ENCODE measurements at places on chromosomes 2 and 18.
A peak's percentile ranks its signal among the peaks of the same experiment; 100 is the strongest.

GRCh38 chr2:41234093-41234492 is 782.2 kb upstream of the SLC8A1 start:
- DNase-seq = no peak

GRCh38 chr18:2212598-2213205 is 358.6 kb downstream of the METTL4 start:
- DNase-seq = no peak

DNA sequence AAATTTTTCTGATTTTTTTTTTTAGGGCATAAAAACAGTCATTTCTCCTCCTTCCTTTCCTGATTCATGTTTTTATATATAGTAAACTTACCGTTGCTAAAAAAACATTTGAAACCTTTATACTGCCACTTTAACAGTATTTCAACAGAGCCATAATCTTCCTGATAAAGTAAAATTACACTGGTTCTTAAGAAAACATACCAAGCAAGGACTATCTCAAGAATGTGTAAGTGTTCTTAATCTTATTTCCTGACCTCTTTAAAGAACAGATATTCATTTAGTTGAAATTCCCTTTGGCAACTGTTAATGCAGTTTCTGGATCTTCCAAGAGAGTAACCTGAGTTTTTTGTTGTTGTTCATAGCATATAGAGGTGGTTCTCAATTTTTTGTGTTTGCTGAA is 26.6 kb upstream of the COLEC12 start:
- DNase-seq = no peak

DNA sequence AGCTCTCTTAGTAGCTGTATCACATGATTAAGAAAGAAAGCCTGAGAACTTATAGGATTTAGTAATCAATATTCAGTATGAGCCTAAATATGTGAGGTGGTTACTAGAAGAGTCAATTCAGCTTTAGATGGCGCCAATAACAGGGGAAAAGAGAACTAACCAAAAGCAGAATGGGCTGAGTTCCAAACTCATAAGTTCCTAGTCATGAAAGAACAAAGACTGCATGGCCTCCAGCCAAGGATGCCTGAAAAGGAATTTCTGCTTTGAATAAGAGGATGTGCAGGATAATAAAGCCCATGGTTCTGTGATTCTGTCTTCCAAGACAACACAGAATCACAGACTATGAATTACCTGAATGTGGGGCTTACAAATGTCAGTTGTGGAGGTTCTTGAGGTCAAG is 196.5 kb downstream of the SATB2 start:
- no peak for DNase-seq

DNA sequence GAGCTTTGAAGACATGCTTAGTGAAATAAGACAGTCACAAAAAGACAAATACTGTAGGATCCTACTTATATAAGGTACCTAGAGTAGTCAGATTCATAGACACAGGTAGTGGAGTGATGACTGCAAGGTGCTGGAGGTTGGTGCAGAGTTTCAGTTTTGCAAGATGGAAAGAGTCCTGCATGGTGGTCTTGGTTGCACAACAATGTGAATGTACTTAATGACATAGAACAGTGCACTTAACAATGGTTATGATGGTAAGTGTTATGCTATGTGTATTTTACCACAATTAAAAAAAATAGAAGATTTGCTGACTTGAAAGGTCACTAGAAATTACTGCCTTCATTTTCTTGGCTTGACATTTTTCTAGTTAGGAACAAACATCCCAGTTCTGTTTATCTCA is 9.5 kb downstream of the CERS6 start:
- no peak for DNase-seq

GRCh38 chr18:48944634-48945033 is 6.1 kb downstream of the SMAD7 start:
- no peak for DNase-seq

GRCh38 chr2:60485055-60485454 is 68.4 kb downstream of the BCL11A start:
- peak; percentile 47 for DNase-seq

DNA sequence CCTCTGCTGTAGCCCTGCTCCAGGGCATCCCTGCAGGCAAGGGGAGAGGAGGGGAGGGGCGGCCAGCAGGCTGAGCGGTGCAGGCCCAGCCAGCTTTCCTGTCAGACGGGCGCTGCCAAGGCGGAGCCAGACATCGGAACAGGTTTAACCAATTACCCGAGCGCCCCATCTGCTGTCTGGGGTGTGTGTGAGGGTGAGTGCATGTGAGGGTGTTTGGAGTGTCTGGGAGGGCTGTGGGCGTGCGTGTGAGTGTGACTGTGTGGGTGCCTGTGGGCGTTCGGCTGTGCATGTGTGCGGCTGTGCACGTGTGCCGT is 20.0 kb downstream of the EMX1 start:
- no peak for DNase-seq

DNA sequence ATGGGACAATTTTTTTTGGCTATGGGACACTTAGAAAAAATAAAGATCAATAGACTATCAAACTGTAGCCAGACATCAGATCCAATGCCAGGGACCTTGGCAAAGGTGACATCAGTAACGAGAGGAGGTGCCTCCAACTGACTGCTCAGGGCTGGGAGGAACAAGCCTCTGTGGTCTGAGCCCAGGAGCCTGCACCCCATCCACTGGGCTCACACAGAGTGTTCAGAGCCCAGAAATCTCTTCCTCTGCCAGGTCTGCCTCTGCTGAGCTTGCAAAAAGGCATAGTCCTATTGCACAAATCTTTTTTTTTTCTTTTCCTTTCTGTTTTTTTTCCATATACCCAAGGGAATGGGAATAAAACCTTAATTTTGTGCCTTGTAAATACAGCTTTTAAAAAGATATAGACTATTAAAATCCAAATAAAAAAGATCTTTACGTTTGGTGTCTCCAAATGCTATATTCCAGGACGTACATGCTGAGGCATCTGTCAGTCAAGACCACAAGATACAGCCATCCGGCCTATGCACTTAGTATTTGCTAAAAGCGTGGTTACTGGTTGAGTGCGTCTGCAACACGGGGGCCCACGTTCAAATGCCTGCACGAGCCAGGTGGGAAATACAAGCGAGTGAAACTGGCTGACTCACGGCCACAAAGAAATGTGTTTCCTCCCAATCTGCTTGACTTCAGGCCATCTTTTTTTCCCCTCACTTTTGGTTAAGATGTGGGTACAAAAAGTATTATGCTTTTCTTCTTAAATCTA is 7.8 kb upstream of the ARHGAP25 start:
- no peak for DNase-seq

DNA sequence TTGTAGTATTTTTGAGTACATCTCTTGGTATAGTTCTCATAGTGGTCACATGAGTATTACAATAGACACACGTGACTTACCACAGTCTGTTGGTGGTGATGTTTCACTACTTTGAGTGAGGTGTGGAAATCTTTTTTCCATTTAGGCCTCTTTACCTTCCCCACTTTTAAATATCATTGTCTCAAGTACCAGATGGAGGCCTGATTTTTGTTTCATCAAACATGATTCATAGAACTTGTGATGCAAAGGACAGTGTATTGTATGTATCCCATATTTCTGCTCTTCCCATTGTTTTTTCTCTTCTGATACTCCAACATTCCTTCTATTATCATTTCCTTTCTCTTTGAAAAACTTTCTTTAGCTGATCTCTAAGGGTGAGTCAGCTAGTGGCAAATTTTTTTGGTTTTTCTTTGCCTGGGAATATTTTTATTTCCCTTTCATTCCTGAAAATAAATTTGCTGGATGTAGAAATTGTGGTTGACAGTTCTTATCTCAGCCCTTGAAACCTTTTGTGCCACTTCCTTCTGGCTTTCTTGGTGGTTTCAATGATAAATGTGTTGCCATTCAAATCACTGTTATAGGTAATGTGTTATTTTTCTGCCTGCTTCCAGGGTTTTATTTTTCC is 32.8 kb downstream of the RFX8 start:
- DNase-seq = no peak

DNA sequence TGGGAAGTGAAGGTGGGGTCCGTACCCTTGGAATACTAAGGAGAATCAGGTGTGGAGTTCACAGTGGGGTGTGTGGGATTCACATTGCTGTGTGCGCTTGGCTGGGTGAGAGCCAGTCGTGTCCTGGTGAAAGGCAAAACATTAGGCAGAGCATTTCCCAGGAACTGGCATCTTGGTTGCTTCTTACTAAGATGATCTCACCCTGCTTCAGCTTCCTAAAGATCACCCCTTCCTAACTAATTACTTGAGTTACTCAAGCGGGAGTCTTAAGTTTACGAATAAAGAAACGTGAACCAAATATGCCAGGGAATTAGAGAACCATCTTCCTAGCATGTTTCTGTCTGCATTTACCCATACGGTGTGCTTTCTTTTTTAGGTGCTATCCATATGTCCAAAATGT is 122.9 kb downstream of the NCK2 start:
- DNase-seq = no peak

DNA sequence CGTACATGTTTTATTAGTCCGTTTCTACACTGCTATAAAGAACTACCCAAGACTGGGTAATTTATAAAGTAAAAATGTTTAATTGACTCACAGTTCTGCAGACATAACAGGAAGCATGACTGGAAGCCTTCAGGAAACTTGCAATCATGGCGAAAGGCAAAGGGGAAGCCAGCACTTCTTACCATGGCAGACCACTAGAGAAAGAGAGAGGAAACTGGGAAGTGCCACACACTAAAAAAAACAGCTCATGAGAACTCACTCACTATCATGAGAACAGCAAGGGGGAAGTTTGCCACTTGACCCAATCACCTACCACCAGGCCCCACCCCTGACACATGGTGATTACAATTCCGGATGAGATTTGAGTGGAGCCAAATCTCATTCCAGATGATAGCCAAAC is 466.2 kb downstream of the IRS1 start:
- no peak for DNase-seq

GRCh38 chr18:52451256-52451655 is 111.3 kb downstream of the DCC start:
- DNase-seq = no peak

- no peak for DNase-seq
These were observed 81.1 kb upstream of the CD302 start for GRCh38 chr2:159879051-159879604.

- DNase-seq = peak; percentile 86
These were observed 507 bp downstream of the PKP4 start for GRCh38 chr2:158457092-158457825.

GRCh38 chr18:74714791-74715190 is 117.1 kb downstream of the ZNF407 start:
- peak; percentile 70 for DNase-seq

- no peak for DNase-seq
These were observed 100.1 kb downstream of the EVA1A start for GRCh38 chr2:75460630-75461029.

GRCh38 chr2:43029186-43029585 is 197.2 kb downstream of the ZFP36L2 start:
- no peak for DNase-seq

GRCh38 chr2:157894694-157895435 is 18.7 kb upstream of the ACVR1 start:
- no peak for DNase-seq

DNA sequence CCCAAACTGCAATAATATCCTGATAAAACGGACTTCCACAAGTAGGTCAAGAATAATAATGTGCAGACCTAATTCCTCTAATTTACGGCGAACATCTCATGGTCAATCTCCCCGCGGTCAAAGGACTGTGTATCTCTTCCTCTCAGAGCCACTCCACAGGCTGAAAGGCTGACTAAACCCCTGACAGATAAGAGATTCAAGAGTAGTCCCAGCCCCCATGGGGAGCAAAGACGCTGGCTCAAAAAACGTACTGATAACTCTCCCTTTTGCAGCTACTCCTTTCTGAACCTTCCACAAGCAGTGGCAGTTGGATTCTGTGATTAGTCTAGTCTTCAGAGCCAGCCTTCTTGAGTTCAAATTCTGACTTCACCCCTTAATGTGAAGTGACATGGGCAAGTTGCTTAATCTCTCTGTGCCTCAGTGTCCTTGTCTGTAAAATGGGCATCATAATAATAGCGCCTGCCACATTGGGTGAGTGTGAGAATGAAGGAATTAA is 19.7 kb upstream of the IL18R1 start:
- peak; percentile 56 for DNase-seq

- no peak for DNase-seq
These were observed 458.5 kb downstream of the CPS1 start for GRCh38 chr2:211014906-211015305.

DNA sequence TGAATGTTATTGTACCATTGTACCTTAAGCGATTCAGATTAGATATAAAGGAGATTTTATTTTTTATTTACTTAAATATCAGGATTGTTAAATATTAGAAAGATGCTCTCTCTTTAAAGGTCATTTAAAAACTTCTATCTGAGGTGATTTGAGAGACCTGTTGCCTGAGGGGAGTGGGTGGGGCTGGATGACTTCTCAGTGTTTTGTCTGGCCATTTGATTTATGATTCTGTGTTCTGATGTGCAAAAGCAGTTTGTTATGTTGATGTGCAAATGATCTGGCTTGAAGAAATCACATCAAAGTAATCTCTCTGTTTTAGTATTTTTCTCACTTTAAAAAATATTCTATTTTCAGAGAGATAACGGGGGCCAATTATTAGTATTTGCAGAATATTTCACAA is 370.8 kb downstream of the NUP35 start:
- no peak for DNase-seq

DNA sequence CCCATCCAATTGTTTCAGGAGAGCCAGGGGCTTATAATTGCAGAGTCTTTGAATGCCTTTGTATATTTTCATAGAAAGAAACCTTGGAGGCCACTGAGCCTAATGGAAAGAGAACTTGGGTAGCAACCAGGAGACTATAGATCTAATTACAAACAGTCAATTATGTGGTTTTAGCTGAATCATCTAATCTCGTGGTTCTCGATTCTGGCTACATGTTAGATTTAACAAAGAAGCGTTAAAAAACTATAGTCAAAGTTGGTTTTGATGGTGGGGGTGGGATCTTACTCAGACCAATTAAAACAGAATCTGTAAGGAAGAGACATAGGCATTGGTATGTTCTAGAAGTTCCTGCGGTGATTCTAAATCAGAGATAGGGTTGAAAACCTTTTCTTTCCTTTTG is 344.1 kb downstream of the CNTNAP5 start:
- DNase-seq = no peak

GRCh38 chr2:149160195-149160594 is 121.7 kb downstream of the LYPD6B start:
- DNase-seq = no peak
